Stimulated activated CD4-positive, alpha-beta T cell treated with anti-CD3 and anti-CD28 coated beads, TNF-alpha, amount 100 ng/mL, for 1 hour (primary cell): ENCODE measurements at places on chromosomes 2 and 18.

GRCh38 chr2:228542277-228542676 is 360.8 kb upstream of the SPHKAP start:
- no peak for DNase-seq

DNA sequence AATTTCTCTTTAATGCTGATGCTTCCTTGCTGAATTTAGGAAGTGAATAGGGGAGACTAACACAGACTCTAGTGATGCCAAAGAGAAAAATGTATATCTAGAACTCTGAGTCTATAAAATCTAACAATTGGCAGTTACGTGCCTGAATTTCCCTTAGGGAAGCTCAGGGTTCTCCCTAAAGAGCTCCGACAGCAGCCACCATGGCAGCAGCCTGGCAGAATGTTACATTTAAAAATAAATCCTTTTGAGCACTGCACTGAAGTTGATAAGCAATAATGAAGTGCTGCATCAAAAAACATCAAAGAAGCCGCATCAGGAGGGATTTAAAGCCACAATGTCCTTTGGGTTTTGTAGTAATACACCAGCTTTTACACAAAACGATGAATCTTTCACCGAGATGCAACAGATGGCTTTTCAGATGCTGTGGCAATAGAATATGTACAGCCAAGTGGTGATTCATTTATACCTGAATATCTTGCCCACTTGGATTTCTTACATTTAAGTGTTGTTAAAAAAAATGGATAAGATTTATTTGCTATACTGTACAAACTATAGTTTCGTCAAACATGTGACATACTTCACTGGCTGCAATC is 291.2 kb upstream of the SESTD1 start:
- DNase-seq, result no peak

DNA sequence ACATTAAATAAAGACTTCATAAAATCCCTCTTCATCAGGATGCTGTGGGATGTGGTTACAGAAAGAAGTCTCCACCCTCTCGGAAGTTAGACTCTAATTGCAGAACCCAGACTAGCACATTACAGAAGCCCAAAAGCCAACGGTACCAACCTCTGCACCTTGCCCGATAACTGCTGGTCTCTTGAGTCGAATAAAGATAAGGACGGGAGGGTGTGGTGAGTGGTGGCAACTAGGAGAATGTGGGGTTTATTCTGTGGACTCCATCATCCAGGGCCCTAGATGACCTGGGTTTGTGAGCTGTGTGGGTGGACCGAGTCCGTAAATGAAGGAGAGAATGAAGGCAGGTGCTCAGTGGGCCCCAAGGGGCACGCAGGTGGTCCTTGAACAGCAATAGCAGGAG is 462.8 kb upstream of the ID2 start:
- no peak for DNase-seq

- no peak for DNase-seq
Measured at GRCh38 chr2:201618744-201619662, 24.3 kb downstream of the TMEM237 start.

DNA sequence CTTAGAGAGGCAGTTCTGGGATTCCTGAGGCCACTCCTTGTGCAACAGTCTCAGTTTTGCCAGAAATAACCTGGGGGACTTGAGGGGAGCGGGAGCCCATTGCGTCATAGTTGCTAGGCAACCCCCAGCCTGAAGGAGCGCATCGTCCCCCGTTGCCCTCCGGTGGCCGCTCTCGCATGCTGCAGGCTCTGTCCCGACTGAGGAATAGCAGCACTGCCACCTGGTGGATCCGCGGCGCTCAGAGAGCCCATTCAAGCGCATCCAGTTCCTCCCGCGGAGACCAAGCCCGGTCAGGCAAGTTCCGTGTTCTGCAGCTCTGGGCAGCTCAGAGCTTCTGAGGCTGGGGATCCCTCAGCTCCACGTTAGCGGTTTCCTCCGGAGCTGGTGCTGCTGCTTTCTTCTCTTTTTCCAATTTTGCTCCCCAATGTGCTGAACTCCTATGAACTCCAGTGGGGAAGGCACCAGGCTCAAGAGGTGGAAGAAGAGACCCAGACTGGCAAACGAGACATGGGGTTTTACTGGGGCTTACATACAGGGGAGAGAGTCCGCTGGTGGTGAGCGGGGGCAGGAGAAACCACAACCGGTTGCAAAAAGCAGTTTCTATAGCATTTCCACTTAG is 15.1 kb downstream of the SLC4A3 start:
- peak; percentile 74 for DNase-seq

DNA sequence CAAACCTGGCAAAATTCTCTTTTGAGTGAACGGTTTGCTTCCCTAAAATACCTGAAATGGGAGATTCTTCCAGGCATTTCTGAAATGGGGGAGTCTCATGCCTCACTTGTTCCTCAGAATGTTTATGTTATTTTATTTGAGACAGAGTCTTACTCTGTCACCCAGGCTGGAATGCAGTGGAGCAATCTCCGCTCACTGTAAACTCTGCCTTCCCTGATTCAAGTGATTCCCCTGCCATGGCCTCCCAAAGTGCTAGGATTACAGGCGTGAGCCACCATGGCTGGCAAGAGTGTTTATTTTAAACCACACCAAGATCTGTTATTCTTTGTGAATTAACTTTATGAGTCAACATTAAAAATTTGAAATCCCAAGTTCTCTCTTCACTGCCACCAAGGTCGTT is 6.4 kb upstream of the FHL2 start:
- DNase-seq, result no peak

- DNase-seq, result no peak
Measured at GRCh38 chr18:36809590-36810381, 19.0 kb downstream of the TPGS2 start.

DNA sequence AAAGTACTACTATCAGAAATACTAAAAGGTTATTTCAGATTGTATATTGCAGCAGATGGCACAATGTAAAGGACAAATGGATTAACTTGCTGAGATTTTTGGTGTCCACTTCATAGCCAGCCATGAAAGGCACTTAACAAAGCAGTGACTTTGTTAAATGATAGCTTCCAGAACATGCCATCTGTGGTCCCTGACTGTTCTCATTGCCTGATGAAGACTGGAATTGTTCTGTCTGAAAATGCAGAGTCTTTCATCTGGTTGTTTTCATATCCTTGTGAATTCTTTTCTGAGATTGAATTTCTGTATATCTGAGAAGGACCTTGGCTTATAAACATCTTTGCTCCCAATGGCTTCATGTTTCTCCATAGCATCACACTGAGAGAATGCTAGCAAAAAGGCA is 44.4 kb upstream of the LRRTM1 start:
- DNase-seq, result no peak

- no peak for DNase-seq
Measured at GRCh38 chr18:70464343-70465114, 175.7 kb downstream of the SOCS6 start.

- no peak for DNase-seq
Measured at GRCh38 chr2:224009605-224010315, 29.3 kb downstream of the SERPINE2 start.

DNA sequence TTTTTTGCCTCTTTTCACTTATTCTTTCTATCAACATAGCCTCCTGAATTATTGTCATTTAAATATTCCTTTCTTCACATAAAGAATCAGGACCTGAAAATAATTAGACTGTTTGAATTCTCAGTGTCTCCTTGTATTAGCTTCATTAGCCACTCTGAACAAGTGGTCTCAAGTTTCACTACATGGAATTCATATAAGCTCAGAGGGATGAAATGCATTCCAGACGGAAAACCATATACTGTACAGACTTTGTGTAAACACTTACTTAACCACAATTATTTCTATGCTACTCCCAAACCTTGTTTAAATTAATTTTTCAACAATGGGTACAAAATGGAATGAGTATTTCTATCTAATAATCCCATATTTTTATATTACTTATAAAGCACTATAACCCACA is 53.4 kb downstream of the CHN1 start:
- no peak for DNase-seq

- DNase-seq, result no peak
Measured at GRCh38 chr2:157447031-157447430, 3.1 kb upstream of the CYTIP start.

- no peak for DNase-seq
Measured at GRCh38 chr2:142041105-142041504, 89.7 kb downstream of the LRP1B start.

DNA sequence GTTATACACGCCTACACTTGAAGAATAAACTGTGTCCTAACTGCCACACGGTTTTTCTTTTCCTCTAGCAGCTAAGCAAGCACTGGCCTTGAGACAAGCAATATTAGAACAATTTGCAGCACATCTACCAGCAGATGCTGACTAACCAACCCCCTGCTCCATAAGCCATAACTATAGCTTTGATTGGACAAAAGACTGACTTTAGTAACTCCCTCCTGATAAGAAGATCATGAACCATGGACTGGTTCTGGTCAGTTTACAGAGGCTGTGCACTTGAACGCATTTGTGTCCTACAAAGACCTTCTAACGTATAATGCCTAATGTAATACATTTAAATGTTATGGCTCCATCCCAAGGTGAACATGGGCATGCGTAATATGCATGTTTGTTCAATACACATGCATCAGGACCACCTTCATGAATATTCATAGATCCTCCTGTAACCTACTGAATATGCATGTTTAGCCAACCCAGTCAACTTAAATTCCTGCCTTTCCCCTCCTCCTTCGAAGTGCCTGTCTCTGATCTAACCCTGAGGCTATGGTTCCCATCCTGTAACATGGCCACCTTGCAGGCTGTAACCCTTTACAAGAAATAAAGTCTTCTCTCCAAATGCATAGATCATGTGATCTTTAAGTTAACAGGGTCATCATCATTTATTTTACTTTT is 26.5 kb downstream of the SLC4A5 start:
- no peak for DNase-seq

GRCh38 chr2:9330612-9331270 is 92.6 kb downstream of the ITGB1BP1 start:
- DNase-seq, result no peak

GRCh38 chr2:32358111-32358482 is 1.3 kb downstream of the BIRC6 start:
- DNase-seq, result no peak

GRCh38 chr18:50680966-50681365 is 121.1 kb downstream of the MAPK4 start:
- DNase-seq, result no peak

GRCh38 chr18:27400001-27400400 is 214.9 kb upstream of the CHST9 start:
- DNase-seq, result no peak

GRCh38 chr2:7951490-7951889 is 730.4 kb upstream of the ID2 start:
- no peak for DNase-seq
